ENCODE measurements at places on chromosomes 12 and 14.
A peak's percentile ranks its signal among the peaks of the same experiment; 100 is the strongest.

DNA sequence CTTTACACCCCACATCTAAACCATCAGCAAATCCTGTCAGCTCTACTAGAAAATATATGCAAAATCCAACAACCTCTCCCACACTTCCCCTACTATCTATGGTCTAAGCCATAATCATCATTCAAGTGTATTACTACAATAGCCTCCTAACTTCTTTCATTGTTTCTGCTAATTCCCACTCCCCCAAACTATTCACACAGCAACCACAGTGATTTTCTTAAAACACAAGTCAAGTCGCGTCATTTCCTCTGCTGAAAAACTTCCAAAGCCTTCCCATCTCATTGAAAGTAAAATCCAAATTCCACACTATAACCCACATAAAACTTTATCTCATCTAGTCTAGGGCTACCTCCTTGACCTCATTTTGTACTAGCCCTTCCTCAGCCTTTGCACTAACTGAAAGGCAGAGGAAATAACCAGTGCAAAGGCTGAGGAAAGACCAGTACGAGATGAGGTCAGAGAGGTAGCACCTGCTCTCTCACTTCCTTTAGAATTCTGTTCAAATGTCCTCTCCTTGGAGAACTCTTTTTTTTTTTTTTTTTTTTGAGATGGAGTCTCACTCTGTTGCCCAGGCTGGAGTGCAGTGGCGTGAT lies 65.5 kb upstream of the MDM1 start:
- DNase-seq = no peak

DNA sequence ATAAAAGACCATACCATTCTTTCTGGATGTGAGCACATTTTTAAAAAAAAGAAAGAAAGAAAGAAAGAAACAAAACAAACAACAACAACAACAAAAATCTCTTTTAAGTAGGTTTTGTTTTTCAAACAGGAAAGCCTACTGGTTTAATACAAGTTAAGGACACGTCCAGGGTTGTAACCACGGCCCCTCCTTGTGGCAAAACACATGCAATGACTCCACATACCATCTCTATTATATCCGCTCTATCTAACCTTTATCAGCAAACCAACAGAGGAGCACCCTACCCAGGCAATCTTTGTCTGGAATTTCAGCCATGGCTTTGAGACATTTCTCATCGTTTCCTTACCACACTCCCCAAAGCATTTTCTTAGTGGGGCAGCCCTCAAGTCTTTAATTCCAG lies 360.5 kb upstream of the TMPO start:
- no peak for DNase-seq

GRCh38 chr12:104175726-104176247 lies 37.8 kb upstream of the NFYB start:
- no peak for DNase-seq

DNA sequence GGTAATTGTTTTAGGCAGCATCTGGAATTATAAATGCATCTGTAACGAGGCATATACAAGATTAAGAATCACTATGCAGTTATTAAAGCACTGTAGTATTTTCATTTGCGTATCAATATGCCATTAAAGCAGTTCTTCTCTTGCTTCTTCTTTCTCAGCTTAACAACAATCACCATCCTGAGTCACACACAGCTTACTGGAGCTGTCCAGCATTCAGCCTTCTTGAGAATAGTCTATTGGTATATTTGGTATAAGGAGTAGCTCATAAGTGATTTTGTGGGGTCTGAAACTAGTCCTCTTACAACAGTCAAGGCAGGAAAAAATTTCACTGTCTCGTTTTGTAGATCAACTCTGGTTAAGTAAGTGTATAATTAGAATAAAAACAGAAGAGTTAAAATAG lies 523.0 kb upstream of the FOXG1 start:
- no peak for DNase-seq

DNA sequence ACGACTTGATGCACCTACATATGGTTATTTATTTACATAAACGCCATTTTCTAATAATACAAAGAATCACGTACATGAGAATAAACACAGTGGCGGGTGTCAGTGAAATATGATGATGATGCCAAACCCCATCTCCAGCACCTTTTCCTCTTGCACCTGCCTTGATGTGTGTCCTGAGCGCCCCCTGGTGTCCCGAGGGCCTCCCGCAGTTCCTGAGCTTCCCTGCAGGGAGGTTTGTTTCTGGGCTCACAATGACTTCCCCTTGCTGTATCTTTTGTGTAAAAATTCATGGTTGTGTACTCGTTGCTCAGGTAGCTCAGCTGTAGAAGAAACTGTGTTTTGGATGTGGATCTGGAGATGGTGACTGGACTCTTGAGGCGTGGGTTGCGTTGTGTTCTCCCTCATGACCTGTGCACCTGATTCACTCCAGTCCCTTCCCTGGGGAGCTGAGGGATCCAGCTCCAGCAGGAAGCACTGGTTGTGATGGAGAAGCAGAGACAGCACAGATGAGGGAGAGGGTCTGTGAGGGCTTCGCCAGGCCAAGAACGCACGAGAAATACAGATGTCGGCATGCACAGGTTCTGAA lies 1037.8 kb downstream of the TMEM121 start:
- no peak for DNase-seq

- DNase-seq = no peak
Measured at GRCh38 chr12:113537046-113537750, 65.5 kb upstream of the LHX5 start.

- DNase-seq = no peak
Measured at GRCh38 chr14:51520087-51520486, 131.6 kb upstream of the FRMD6 start.

DNA sequence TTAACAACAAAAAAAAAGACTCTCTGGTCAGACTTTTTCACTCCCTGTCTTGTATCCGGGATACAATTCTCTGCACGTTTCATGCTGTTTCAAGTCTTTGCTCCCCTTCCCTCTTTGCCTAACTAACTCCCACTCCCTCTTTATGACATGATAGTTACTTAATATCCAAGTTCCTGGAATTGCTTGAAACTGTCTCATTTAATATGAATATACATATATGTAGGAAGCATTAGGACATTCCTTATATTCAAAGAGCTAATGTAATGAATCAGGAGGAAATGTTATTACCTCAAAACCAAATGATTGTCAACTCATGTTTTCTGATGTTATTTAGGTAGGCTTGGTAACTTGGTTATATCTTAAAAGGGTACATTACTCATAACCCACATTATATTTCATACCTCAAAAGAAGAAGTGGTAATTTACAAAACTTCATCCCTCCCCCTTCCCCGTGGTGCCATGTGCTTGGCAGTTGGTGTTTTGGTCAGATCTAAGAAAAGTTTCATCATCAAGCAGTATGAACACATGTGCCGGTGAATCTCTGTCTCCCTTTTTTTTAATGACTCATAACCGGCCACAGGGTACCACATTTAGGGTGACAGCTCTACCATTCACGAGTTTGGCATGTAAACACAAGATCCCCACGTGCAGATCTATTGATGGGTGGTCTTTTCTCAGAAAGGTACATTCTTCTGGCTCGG lies 56.5 kb downstream of the HCAR2 start:
- peak; percentile 59 for DNase-seq

- no peak for DNase-seq
Measured at GRCh38 chr12:52208424-52209165, 16.8 kb upstream of the KRT80 start.

Data from fibroblast of skin of left quadriceps (primary cell).